Right renal cortex interstitium (tissue), 3 donors: ENCODE measurements at places on chromosomes 16 and 17.

DNA sequence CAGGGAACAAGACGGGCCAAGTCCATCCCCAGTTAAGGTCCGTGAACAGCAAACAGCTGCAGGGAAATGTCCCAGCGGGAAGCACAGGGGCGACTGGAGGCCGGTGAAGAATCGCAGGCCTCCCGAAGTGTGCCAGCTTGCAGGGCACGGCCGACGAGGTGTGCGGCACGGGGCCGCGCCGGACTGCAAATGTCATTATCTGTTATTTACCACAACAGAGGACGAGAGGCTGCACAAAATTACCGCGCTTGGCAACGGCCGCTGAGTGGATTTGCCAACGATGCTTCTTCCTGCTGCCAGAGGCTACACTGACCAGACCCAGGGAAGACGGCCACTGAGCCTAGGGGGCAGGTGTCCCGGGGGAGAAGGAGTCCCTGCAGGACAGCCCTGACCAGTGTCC, 53.1 kb downstream of the RPH3AL start:
- no peak for DNase-seq

- DNase-seq = no peak
These were observed 63.5 kb downstream of the SPECC1 start for GRCh38 chr17:20072692-20072992.

DNA sequence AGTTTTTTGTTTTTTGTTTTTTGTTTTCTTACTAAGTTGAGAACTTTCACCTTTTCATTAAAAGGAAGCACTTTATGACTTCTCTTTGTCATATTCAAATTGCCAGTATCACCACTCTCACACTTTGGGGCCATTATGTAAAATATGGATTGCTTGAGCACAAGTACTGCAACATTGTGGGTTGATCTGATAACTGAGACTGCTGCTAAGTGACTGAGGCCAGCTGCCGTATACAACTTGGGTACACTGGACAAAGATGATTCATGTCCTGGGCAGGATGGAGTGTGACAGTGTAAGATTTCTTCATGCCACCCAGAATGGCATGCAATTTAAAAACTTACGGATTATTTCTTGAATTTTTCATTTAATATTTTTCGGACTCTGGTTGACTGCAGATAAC, 7.8 kb downstream of the TTC19 start:
- no peak for DNase-seq

- no peak for DNase-seq
These were observed 70.4 kb upstream of the SMURF2 start for GRCh38 chr17:64732336-64733006.

DNA sequence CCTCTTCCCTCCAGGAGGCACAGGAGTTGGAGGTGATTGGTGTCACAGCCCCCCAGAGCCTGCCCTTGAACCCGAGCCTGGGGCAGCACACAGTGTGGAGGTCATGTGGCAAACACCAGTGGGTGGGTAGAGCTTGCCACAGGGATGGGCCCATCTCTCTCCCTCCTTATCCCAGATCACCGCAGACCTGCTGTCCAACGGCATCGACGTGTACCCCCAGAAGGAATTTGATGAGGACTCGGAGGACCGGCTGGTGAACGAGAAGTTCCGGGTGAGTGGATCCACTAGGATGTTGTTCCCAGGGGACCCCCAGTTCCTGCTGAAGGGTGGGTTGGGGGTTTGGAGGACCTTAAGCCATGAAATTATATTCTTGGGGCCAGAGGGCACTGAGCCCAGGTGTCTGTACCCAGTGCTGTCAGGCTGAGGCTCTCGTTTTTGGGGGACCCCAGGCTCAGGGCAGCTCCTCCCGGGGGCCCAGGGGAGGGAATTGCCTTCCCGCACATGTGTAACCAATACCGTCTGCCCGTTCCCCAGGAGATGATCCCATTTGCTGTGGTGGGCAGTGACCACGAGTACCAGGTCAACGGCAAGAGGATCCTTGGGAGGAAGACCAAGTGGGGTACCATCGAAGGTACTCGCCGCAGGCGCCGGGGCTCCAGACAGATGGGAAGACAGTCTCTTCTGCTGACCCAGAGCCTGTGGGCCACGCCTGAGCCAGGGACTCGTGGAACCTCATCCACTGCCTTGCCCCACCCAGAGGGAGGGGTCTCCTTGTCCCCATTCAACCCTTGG, 351.9 kb downstream of the SEC14L1 start:
- DNase-seq = no peak

DNA sequence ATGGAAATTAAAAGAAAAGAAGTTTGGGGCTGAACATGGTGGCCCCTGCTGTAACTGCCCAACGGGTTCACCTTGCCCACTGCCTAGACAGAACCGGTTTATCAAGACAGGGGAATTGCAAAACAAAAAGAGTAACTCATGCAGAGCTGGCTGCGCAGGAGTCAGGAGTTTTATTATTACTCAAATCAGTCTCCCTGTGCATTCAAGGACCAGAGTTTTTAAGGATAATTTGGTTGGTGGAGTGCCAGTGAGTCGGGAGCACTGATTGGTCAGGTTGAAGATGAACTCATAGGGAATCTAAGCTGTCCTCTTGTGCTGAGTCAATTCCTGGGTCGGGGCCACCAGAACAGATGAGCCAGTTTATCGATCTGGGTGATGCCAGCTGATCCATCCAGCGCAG, 4.4 kb upstream of the SCPEP1 start:
- no peak for DNase-seq

GRCh38 chr17:8503368-8503767, 67.7 kb downstream of the NDEL1 start:
- no peak for DNase-seq

DNA sequence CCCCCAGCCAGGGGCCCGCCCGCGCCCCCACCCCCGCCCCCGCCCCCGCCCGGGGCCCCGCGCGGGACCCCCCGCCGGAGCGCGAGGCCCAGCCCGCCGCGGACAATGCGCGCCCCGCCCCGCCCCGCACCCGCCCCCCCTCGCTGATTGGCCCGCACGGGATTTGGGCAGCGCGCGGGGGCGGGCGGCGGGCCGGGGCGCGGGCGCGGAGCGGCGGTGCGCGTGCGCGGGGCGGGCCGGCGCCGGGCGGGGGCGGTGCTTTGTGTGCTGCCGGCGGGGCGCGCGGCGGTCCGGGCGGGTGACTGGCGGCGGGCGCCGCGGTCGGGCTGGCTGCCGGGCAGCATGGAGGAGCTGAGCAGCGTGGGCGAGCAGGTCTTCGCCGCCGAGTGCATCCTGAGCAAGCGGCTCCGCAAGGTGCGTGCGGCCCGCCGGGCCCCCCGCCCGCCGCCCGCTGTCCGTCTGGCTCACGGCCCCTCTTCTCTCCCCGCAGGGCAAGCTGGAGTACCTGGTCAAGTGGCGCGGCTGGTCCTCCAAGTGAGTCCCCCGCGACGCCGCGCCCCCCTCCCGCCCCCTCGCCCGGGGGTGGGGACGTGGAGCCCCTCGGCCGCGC, at the start of gene CBX2:
Gene CBX2, plus strand, starts transcription at position 255 of the 610 bp plus-strand sequence. Its CDS starts 88 bp downstream, at position 343.
- DNase-seq = no peak

- DNase-seq = no peak
These were observed 611 bp upstream of the ANKRD40 start for GRCh38 chr17:50708050-50709000.

GRCh38 chr17:45197108-45197507, 24.6 kb upstream of the FMNL1 start:
- DNase-seq = no peak

GRCh38 chr17:21119247-21119918, 7.4 kb upstream of the DHRS7B start:
- peak; percentile 32 for DNase-seq

- no peak for DNase-seq
These were observed 130.1 kb downstream of the SPACA3 start for GRCh38 chr17:33121756-33122155.

DNA sequence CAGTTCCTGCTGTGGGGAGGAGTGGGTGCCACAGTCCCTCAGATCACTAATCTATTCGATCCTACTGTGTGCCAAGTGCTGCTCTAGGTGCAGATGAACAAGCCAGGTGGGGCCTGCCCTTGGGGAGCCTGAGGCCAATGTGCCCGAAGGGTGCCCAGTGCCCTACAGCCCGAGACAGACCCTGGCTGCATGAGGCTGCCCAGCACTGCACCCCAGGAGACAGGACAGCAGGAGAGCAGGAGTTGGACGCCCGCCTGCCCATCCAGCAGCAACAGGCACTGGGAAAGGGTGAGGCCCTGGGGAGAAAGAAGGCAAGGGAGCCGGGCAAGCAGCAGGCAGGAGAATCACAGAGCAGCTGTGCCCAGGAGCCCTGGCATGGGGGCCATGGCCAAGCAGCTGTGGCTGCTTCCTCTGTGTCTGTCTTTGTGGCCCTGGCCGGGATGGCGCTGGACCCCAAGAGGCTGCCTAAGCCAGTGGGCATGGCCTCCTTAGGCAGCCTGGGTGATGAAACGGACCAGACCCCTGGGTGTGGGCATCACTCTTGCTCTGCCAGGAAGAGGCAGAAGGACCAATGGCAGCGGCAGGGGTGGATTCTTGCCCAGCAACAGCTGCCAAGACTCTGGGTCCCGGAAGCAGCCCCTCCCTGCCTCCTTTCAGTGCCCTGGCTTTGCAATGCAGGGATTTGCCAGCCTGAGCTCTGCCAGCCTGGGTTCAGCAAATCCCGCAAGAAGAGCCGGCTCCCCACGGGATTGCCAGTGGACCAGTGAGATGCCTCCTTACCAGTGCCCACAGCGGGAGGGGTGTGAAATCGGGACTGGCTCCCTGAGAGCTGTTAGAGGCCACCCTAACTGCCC, 179.6 kb upstream of the TNRC6C start:
- no peak for DNase-seq

GRCh38 chr17:32276171-32276601, 10.6 kb downstream of the RHBDL3 start:
- no peak for DNase-seq

DNA sequence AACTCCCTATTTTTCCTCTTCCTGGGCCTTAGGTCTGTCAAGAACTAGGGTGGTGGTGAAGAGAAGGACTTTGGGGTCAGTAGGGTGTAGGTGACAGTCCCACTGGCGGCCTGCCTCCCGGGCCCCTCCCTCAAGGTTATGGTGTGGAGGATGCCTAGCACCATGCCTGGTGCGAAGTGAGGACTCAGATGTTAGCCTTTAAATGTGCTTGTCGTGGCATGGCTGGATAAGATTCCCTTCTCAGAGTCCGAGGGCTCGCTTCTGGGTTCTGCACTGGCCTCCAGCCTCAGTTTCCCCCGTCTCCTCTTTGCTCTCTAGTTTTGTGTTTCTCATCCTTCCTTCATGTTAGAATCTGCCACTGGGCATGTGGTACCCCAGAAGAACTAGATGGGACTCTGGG, 32.0 kb downstream of the HAPSTR1 start:
- DNase-seq = no peak

GRCh38 chr16:57993438-57993837, 7.0 kb downstream of the ZNF319 start:
- no peak for DNase-seq

DNA sequence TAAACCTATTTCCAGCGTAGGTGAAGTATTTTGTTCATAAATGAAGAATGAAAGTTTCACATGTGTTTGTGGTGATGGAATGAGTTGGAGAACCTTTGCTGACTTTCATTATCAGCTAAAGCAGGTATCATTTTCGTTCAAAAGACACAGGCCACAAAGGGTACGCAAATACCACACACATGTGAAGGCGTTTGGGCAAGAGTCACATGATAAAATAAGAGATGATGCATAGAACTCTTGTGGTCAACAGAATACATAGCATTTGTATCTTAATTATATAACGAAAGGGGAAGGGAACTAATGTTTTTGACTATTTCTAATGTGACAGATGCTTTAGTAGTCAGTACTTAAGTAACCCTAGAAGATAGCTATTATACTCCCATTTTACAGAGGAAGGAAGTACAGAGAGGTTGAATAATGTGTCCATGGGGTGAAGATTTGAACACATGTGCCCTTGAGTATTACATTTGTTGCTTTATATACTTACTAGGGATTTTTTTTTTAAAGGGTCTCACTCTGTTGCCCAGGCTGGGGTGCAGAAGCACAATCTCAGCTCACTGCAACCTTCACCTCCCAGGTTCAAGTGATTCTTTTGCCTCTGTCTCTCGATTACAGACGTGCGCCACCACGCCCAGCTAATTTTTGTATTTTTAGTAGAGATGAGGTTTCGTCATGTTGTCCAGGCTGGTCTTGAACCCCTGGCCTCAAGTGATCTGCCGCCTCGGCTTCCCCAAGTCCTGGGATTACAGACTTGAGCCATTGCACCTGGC, 4.8 kb downstream of the RPA1 start:
- DNase-seq = no peak

DNA sequence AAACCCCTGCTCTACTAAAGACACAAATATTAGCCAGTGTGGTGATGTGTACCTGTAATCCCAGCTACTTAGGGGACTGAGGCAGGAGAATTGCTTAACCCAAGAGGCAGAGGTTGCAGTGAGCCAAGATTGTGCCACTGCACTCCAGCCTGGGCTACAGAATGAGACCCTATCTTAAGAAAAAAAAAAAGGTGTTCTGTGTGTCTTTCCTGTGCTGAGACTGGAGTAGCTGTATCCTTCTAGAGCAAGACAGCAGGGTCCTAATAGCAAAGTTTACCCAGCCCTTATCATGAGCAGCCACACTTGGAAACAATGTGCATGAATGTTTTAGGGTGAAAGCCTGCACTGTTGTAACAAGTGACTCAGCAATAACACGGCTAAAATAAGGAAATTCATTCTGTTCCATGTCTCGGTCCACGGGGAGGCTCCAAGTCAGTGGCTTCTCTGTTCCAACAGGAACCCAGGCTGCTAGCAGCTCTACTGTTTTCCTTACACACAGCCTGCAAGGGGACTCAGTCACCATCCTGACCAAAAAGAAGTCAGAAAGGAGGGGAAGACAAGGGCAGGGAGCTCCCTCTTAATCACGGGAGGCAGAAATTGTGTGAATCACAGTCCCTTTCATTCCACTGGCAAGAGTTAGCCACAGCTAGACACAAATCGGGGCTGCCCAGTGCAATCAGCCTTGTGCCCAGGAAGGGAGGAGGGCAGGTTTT, 7.1 kb upstream of the SLC5A11 start:
- no peak for DNase-seq

GRCh38 chr17:3715296-3715695, 8.4 kb upstream of the HASPIN start:
- no peak for DNase-seq

DNA sequence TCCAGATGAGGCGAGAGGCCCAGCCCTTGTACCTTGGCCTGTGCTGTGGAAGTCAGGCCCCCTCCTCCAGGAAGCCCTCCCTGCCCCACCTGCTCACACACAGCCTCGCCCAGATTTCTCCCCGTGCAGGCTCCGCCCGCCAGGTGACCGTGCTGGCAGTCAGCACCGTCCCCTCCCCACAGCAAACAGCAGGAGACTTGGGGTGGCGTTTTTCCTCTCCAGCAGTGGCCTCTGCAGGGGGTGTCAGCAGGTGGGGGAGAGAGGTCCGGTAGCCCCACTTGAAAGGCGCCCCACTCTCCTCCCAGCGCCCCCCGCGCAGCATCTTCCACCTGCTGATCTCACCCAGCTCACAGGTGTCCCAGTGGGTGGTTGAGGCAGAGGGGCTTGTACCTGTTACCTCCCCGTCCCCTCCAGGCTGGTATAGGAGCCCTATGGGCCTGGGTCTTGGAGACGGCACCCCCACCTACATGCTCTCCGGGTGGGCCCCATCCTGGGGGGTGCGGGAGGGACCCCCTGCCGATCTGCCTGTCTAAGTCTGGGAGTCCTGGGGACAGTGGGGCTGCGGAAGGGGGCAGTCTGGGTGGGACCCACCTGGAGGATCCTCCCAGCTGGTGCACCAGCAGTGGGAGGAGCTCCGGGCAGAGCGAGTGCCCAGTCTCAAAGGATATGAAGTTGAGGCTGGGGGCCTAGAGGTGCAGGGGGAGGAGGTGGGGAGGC, 4.2 kb upstream of the C1QTNF8 start:
- no peak for DNase-seq

- no peak for DNase-seq
These were observed 36.3 kb downstream of the PITPNC1 start for GRCh38 chr17:67413388-67413787.
